ENCODE measurements at places on chromosomes 11 and 22.
A peak's percentile ranks its signal among the peaks of the same experiment; 100 is the strongest.

DNA sequence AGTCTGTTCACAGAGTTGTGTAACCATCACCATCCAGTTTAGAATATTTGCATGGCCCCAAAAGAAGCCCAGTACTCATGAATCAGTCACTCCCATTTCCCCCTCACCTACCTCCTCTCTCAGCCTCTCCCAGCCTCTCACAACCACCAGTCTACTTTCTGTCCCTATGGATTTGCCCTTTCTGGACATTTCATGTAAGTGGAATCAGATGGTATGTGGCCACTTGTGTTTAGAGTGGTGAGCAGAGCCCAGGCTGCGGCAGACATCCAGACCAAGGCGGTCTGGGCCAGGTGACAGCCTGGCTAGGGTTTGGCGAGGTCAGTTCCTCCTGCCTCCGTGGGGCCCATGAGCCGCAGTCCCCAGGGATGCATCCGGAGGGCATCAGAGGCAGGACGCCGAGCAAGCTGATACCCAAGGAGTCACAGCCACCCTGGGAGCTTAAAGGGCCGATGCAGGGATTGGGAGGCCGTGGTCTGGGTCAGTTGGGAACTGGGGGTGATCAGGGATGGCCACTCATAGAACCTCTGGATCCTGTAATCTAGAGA, 53.3 kb upstream of the CLDN5 start:
- no peak for DNase-seq

GRCh38 chr22:44390613-44390970, 77.8 kb upstream of the SHISAL1 start:
- DNase-seq = no peak

- peak; percentile 37 for DNase-seq
Observed at GRCh38 chr11:35617687-35618496, at the start of gene FJX1. Gene FJX1 (plus strand): TSS chr11:35618460. CDS start chr11:35618637, 177 bp downstream.

DNA sequence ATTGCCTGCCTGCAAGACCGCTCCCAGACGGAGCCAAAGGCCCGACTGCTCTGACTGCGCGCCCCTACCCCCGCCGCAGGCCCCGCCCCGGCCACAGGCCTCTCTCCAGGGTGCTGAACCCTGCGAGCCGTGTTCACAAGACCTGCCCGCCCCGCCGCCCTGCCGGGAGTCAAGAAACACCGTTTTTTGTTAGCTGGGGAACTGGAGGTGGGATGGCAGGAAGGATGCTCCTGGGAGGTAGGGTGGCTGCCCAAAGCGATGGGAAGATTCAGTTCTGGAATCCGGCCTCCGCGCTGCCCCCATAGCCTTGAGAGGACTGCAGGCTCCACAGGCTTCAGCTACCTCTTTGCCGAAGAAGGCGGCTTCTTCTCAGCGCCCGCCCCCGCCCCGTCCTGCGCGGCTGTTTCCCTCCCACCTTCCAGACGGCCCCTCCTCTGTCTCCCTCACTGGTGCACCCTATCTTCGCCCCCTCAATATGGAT, 2.7 kb upstream of the PDE2A start:
- DNase-seq = no peak

DNA sequence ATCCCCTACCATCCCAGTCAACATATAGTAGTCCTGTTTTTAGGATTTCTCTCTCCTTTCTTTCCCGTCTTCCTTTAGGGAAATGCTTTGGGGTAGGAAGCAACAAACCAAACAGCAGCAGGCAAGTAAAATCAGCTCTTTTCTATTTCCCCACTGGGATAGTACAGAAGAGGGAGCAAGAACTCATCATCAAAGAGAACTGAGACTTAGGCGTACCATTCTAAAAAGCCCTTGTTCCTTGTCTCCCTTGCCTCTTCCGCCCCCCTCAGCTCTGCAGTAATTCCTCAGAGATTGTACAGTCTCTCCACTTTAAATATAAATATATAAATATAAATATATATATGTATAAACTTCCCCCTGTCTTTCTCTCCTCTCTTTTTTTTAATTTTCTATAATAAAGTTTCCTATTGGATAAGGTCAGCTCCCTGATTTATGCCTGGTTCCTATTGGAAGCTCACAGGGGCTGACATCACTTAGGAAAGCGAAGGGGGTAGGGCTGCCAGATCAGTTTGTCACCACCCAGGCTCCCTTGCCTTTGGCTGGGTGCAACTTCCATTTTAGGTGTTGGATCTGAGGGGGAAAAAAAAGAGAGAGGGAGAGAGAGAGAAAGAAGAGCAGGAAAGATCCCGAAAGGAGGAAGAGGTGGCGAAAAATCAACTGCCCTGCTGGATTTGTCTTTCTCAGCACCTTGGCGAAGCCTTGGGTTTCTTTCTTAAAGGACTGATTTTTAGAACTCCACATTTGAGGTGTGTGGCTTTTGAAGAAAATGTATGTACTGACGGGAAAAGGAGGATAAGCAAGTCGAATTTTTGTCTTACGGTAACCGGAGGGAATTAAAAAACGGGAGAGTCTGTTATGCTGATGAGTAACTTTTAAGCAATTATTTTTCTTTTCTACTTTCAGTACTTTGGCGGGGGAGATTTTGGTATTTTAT, at the start of gene CTNND1:
Gene CTNND1, plus strand, starts transcription at position 502 of the 934 bp plus-strand sequence. CDS start 29,677 bp downstream, outside the sequence.
- DNase-seq = peak; percentile 97

DNA sequence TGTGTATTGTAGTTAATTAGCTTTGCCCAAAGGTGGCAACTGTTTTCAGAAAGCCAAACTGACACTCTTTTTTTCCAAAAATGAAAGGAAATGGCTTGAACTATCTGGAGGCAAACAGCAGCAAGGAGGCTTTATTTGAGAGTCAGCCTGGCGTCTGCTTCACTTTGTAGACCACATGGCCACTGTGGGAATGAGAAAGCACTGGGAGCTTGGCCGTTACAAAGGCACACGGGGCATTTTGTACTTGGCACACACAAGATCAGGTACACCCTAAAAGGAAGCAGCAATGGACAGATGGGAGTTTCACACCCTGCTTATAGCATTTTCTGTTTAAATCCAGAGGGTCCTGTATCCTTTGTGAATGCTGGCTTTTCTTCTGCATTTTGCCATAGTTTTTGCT, 126.3 kb downstream of the MPPED2 start:
- no peak for DNase-seq

- DNase-seq = no peak
Observed at GRCh38 chr22:43164636-43165035, 13.3 kb downstream of the TSPO start.

DNA sequence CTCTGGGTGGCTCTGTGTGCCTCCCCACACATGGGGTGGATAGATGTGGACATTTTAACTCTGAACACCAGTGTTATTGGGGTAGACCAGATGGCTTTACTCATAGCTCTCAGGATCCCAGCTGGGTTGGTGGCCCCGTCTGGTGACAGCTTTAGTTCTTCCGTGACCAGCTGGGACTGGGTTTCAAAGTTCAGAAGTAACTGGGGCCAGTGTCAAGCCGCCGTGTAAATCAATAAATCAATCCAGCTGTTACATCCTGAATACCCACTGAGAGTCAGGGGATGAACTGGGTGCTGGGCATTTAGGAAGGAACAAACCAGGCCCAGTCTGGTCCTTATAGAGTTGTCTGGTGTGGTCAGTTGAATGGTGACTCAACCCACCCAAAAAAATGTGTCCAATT, 269.4 kb downstream of the CTTN start:
- no peak for DNase-seq

DNA sequence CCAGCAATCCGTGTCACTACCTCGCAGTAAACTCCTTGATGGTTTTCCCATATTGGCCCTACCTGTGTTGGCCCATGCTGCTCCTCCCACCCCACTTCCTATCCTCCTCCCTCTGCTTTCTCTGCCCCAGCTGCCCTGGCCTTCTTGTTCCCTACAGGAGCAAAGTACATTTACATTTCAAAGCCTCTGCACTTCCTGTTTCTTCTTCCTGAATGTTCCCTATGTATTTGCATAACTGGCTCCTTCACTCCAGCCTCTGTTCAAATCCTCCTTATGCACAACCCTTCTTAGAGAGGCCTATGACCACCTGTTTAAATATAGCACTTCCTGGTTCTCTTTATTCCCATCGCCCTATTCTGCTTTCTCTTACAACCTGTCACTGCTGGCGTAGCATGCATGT, 62.2 kb downstream of the PARVA start:
- peak; percentile 86 for DNase-seq

- DNase-seq = no peak
Observed at GRCh38 chr11:13850231-13851005, 112.1 kb upstream of the SPON1 start.

DNA sequence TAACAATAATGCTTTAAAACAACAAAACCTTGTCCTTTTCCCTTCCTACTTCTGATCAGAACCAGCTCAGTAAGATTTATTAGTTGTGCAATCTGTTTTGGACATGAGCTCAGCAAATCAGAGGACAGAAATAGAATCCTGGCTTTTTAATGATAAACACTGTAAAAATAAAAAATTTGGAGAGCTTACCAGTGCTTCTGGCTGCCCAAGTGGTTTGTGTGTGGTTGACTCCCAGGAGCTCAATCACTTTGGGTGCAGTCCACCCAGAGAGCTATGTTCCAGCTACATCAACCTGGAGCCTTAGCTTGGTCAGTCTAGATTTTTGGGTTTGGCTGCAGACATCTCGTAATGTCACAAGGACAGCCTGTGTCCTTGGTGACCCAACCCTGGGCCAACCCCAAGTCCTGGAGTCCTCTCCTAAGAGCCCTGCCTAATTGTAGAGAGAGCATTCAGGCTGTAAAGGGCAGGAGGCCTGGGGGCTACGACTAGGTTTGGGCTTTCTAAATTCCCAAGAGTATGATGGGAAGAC, 28.5 kb downstream of the CD44 start:
- no peak for DNase-seq

- DNase-seq = no peak
Observed at GRCh38 chr22:37410174-37411055, 16.9 kb downstream of the ELFN2 start.

All from NCI-H2029 (cell line).